ENCODE measurements at places on chromosomes 3 and 15. TPM values are rescaled to one million over a fixed set of nuclear protein-coding genes. Genes with fewer than 3 reads are reported as not detected.

DNA sequence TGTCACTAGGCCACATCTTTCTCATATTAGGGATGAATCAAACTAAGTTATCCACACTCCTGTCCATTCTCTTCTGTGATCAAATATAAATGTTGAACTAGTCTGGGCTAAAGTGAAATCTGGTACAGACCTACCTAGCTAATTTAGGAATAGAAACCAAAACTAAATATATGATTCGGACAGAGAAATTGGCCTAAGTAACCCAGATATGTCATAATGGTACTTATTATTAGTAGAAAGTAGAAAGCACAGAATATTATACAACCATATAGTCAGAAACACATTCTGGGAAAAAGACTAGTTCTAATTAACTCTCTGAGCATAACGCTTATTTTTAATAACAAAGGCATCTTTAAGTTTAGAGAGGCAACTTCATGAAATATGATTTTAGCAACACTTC is 389.0 kb downstream of the LSAMP start:
- DNase-seq: no peak

DNA sequence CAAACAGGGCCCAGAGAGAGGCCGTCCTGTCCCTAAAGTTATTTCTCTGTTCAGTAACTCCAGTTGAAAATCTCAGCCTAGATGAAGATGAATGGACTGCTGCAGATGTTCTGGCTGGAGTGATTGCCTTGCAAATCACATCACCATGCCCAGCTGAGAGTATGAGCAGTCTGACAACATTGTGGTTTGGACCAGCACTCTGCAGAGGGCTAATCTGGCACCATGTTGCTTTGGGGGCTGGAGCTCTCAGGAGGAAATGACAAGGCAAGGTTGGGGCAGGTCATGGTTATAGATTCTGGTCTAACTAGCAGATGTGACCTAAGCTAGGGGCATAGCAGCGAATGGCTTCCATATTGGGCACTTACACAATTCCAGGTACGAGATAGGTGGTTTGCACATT is 314.2 kb downstream of the CLSTN2 start:
- no peak for DNase-seq

DNA sequence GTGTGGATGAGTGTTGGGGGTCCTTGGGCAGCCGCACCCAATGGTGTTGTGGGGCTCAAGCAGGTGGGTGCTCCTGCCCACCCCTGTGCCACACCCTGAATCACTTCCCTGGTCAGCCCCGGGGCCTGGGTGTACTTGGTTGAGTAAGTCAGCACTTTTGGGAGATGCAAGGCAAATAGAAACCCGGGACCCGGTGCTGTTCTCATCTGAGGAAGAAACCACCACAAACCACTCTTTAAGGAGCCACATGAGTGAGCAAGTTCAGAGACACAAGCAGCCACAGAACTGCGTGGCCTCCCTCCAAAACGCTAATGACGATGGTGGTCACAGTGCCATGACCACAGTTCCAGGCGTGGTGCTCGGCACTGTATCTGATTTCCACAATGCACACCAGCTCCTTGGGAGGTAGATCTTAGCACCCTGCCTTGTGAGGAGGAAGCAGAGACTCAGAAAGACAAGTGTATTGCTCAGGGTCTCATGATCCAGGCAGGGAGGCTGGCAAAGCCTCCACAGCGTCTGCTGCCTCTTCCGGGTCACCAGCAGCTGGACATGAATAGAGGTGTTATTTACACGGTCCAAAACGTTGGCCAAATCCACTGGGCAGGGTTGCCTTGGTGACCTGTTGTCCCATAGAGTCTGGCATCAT is 118.2 kb upstream of the ALDH1A3 start:
- DNase-seq: no peak

DNA sequence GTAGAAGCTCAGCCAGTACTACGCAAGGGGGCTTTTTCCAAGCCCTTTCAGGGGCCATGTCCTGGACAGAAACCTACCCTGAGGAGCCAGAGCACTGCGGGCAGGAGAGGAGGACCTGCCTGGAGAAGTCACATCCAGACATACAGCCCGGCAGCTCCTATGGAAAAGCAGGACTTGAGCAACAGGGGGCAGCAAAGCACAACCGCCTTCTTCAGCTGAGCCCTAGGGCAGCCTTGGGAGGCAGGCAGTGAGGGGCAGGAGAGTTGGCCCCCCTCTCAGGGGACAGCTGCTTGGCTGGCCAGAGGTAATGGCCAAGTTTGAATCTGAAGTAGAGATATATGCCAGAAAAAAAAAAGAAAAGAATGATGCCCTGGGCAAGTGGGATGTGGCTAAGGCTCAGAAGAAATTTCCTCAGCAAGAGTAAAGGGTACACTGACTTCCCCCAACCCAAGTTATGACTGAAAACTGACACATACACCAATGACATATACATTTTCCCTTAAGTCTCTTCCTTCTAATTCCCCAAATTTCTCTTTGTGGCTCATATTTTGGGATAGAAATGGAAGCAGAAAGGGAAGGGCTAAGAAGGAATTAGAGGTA is 56.9 kb downstream of the CYP19A1 start:
- DNase-seq: no peak

Gene SPSB4
- polyA plus RNA-seq: 20.0 TPM

Gene PIGZ
- polyA plus RNA-seq: 2.2 TPM

Gene MYD88
- 28.5 TPM for polyA plus RNA-seq
